ENCODE measurements at places on chromosomes 12 and 14.

DNA sequence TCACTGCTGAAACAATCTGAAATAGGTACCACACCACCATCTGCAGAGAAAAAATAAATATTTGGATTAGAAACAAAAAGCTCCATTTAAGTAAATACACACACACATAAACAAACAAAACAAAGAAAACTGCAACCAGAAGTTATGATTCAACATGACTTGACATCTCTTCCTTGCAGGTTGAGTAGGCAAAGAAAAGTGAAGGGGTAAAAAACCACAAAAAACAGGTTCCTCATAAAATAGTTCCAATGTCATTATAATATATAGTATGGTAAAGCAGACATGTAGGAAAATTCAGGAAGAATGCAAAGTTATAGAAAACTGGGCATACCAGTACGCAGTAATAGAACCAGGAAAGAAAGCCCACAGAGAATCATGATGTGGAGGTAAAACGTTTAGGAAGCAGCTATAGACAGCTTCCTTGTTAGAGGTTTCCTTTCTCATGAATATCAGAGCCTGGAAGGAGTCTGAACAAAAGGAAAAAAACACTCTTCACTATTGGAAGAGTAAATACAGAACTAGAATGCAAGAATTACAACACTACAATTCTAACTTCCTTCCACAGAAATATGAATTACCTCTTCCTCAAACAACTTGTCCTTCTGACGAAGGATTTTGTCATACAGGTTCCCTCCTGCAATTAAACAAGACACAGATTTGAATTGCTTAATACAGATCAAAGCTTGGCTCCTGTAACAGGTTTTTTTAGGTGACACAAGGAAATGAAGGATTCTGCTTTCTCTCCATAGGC, 6.1 kb downstream of the NEK9 start:
- DNase-seq, result no peak

DNA sequence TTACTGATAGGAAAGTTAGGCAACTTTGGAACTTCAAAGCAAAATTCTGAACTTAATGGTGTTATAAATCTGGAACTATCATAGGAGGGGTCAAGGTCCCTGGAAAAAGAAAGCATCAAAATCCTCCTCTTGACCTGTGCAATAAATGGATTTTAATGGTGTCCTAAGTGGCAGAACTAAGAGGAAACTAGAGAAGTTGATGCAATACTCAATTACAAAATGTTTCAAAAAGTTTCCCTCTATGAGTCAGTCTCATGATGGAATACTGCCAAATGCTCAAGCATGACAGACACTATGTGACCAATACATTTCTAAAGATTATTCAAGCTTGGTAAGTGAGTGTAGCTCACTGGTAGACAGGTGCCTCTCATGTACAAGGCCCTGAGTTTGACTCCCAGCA, 47.7 kb upstream of the ERGIC2 start:
- no peak for DNase-seq

DNA sequence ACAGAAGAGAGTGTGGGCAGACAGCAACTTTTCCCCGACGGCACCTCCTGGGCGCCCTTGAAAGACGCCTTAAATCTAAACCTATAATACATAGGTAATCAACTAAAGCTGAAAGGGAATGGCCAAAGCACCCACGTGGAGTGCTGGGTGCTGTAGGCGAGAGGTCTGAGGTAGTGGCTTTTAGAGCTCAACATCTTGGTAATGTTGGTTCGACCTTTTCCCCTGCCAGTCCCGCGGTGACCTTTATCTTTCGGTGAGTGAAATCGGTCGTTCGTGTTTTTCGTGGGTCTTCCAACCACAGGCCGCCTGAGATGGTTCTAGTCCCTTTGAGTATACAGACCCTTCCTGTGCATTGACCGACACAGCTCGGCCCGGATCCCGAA, 9.1 kb downstream of the OR6S1 start:
- peak; percentile 41 for DNase-seq

DNA sequence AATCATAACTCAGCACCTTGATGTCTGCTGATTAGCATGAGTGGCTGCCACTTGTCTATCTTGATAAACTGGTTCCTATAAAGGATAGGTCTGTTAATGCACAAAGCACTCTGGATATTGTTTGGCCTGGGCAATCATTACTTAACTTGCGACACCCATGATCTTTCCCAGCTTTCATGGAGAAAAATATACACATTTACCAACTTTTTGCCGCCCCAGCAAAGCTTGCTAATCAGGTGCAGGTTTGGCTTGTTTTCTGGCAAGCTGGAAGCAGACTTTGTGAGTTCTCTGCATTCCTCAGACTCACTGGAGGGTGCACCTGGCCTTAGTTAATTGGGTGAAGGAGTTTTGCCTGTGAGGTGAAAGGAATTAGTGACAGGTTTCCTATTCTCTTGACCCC, 1126.4 kb upstream of the FLRT2 start:
- no peak for DNase-seq

DNA sequence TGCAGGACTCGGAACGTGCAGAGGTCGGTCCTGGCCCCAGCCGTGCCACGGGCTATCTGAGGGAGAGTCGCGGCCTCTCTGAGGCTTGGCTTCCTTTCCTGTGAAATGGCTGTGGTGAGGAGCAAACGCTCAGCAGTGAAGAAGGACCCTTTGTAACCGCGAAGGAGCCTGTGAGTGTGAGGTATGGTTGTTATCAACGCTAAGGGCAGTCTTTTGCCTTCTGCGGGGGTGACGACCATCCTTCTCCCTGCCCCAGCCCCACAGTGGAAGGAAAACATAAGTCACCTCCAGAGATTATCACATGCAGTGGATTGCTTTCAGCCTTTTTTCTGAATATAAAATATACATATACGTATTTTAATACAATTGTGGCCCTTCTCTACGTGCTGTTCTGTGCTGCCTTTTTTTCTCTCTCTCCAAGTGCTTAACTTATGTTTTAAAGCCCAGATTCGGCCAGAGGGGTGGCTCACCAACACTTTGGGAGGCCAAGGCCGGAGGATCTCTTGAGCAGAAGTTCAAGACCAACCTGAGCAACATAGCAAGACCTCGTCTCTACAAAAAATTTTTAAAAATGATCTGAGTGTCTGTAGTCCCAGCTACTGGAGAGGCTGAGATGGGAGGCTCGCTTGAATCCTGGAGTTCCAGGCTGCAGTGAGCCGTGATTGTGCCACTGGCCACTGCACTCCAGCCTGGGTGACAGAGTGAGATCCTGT, 17.4 kb downstream of the TAMALIN start:
- no peak for DNase-seq

GRCh38 chr12:80632835-80633234, 74.6 kb upstream of the MYF6 start:
- DNase-seq, result no peak

- DNase-seq, result no peak
Measured at GRCh38 chr12:8681129-8681884, 16.5 kb upstream of the RIMKLB start.

GRCh38 chr14:90674716-90675115, 141.5 kb downstream of the TTC7B start:
- DNase-seq, result no peak

DNA sequence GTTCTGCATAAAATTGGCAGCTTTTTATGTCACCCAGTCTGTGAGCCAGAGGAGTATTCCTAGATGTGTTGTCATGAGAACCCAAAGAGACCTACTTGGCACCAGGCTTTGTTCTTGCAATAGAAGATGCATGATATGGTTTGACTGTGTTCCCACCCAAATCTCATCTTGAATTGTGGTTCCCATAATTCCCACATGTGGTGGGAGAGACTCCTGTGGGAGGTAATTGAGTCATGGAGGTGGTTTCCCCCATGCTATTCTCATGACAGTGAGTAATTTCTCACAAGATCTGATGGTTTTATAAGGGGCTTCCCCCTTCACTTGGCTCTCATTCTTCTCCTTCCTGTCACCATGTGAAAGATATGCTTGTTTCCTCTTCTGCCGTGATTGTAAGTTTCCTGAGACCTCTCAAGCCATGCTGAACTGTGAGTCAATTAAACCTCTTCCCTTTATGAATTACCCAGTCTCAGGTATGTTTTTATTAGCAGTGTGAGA, 572.0 kb upstream of the ATP2B1 start:
- DNase-seq, result peak; percentile 37

DNA sequence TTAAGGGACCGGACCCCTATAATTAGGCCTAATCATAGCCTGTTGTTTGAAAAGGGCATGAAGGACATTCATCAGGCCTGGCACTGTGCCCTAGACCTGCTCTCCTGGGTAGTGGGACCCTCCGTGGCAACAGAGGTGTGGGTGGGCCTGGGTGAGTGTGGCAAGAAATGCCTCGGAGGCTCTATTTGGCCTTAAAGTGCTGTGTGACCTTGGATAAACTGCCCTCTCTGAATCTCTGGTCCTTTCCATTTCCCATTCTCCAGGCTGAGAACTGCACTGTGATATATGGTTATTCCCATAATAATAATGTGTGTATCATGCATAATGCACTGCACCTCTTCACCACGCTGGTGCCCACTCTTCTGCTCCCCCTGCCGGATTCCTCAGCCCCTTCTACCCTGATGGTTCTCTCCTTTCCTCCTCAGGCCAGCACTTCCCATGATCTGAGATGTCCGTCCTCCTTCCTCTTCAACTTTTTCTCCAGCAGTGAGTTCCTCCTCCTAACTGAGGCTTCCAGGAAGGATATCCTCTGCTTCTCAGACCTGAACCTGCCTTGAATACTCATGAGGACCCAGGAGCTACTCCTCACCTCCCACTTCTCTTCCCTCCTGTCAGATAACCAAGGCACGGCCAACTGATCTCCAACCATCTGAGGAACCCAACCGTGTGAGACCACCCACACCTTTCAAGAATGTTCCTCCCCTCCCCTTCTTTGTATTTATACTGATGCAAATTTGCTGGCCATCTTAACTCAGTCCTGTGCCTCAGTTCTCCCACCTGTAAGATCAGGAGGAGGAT, 111.0 kb upstream of the PZP start:
- no peak for DNase-seq

GRCh38 chr14:61252369-61253063, 28.6 kb downstream of the TMEM30B start:
- DNase-seq, result peak; percentile 76

GRCh38 chr12:54421175-54421878, 2.3 kb upstream of the ITGA5 start:
- DNase-seq, result no peak

DNA sequence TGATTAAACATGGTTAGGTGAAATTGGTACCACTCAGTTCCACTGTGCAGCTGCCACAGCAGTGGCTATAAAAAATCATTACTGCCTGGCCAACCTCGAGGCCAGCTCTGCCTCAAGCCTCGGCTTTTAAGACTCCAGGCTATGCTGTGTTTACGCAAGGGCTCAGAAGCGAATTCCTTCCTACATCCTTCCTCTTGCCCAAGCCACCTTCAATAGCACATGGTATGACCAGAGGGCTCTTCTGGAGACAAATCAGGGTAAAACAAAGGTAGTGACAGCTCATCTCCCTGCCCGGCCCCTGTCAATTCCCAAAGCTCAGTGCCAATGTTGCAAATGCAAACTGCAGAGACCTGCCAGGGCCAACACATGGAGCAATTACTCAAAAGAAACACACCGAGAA, 31.9 kb downstream of the NUAK1 start:
- DNase-seq, result no peak

- no peak for DNase-seq
Measured at GRCh38 chr12:68106660-68107059, 52.9 kb downstream of the IFNG start.

GRCh38 chr12:47121146-47121545, 41.4 kb upstream of the AMIGO2 start:
- no peak for DNase-seq

- DNase-seq, result peak; percentile 73
Measured at GRCh38 chr12:1797011-1797901, 23.1 kb upstream of the LRTM2 start.

- DNase-seq, result no peak
Measured at GRCh38 chr14:85533023-85533860, 3.3 kb downstream of the FLRT2 start.

GRCh38 chr14:51546603-51547258, 105.0 kb upstream of the FRMD6 start:
- no peak for DNase-seq

DNA sequence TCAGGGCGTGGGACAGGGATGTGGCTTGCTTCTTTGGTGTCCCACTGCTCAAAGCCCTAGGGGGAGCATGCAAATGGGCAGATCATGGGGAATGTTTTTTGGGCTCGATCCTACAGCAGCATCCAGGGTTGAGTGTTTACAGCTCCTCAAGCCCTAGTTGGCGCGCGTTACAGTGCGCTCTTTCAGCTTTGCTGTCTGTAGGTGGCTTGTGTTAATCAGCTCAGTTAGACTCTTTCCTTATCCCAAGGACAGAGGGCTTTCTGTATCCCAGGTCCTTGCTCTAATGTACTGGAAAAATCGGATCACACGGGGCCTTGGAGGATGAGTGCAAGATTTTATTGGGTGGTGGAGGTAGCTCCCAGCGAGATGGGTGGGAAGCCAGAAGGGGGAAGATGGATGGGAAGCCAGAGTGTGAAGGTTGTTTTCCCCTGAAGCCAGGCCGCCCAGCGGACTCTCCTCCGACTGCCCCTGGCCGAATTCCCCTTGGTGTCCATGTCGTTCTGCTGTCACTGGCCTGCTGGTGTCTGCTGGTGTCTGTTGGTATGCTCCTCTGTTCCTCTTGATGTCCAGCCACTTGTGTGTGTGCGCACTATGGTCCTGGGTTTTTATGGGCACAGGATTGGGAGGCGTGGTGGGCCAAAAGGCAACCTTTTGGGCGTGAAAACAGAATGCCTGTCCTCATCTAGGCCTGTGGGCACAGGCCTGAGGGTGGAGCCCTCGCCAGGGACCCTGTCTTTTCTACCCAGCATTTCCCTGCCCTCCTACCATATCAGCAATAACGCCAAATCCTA, 10.7 kb upstream of the TXNRD1 start:
- DNase-seq, result no peak

DNA sequence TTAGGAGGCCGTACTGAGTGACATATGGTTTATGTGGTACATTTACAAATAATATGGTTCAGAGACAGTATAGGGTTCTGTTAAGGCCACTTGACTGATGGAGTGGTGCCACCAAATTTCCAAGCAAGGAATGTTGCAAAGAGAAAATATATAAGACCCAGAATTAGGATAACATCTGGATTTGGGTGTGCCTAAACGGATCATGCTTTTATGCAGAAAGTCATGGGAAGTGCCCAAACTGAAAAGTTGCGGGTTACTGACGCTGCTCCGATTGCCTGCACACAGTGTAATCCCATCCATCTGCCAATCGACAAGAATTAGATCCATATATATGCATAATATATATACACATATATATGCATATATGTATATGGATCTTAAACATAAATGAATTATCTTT, 138.4 kb upstream of the DCN start:
- DNase-seq, result no peak

All from activated CD4-positive, alpha-beta memory T cell treated with anti-CD3 and anti-CD28 coated beads for 36 hours (primary cell).